ENCODE measurements at places on chromosomes 3 and 15.

GRCh38 chr15:46296797-46297196, 662.0 kb downstream of the SQOR start:
- no peak for DNase-seq

DNA sequence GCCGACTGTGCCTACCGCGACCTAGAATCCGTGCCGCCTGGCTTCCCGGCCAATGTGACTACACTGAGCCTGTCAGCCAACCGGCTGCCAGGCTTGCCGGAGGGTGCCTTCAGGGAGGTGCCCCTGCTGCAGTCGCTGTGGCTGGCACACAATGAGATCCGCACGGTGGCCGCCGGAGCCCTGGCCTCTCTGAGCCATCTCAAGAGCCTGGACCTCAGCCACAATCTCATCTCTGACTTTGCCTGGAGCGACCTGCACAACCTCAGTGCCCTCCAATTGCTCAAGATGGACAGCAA, 1.4 kb downstream of the ISLR start:
- DNase-seq, result no peak

- no peak for DNase-seq
Observed at GRCh38 chr3:15657016-15657415, 55.5 kb downstream of the BTD start.

- DNase-seq, result no peak
Observed at GRCh38 chr3:52600258-52600657, 63.9 kb downstream of the UQCC5 start.

- DNase-seq, result no peak
Observed at GRCh38 chr15:41659190-41659589, 1.0 kb upstream of the MGA start.

- no peak for DNase-seq
Observed at GRCh38 chr15:88705769-88706165, 67.0 kb downstream of the ISG20 start.

GRCh38 chr15:88619796-88620195, 1.3 kb upstream of the AEN start:
- DNase-seq, result no peak

DNA sequence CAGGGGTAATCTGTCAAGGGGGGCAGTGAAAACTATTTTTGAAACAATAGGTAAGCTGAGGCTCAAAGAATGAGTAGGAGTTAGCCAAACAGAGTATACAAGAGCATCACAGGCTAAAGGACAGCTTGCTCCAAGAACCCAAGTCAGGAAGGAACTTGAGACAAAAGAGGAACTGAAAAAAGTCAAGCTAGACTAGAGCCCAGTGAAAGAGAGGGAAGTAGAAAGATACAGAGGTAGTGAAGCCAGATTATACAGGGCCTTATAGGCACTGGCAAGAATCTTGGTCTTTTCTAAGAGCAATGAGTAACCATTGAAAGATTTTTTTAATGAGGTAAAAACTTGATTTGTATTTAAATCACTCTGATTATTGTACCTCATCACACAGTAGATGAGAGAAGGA, 69.9 kb downstream of the FILIP1L start:
- DNase-seq, result no peak

All from CD4-positive, alpha-beta T cell treated with Interleukin-12 subunit alpha and Interleukin-12 subunit beta, for 1 hour (primary cell).